Activated CD4-positive, alpha-beta T cell treated with anti-CD3 and anti-CD28 coated beads, Interleukin-2, amount 50 U/mL, for 48 hours (primary cell): ENCODE measurements at places on chromosomes 12 and 14.

DNA sequence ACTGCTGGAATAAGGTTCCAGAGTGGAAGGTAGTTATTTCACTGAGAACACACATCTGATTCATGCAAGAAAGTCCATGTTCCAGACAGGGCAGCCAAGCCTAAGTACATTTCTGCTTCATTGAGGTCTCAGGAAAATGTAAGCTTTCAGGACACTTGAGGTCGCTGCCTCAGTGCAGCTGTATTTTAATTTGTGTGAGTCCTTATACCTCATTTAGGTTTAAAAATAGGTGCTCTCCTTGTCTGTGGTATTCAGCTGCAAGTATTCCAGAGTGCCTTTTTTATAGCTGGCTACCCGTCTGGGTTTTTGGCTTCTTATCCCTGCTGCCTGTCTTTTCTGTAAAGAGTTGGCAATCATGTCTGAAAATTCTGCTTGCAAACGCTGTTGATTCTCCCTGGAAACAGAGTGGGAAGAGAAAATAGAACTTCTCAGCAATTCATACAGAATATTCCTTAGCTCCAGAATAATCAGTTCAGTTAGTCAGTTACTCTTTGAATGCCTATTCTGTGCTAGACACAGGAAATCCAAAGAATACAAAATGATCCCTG, 45.3 kb upstream of the PLBD1 start:
- DNase-seq = no peak

- DNase-seq = no peak
These were observed 51.4 kb downstream of the C14orf132 start for GRCh38 chr14:96090441-96091148.

DNA sequence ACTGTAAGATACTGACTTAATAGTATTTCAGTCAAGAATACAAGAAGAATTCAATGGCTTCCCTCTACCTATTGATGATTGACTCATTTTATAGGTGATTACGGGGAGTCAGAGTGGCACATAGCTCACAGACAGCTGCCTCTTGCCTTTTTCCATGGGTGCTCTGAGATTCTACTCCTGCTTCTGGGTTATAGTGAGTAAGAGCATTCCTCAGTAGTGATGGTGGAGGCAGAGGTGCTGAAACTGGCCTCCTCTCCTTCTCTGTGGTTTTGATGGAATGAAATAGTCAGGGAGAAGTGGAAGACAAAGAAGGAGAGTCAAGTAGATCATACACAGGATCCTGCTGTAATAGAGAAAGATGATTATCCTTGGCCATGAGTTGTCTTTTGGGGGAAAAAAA, 438.2 kb upstream of the FAR2 start:
- DNase-seq = no peak

DNA sequence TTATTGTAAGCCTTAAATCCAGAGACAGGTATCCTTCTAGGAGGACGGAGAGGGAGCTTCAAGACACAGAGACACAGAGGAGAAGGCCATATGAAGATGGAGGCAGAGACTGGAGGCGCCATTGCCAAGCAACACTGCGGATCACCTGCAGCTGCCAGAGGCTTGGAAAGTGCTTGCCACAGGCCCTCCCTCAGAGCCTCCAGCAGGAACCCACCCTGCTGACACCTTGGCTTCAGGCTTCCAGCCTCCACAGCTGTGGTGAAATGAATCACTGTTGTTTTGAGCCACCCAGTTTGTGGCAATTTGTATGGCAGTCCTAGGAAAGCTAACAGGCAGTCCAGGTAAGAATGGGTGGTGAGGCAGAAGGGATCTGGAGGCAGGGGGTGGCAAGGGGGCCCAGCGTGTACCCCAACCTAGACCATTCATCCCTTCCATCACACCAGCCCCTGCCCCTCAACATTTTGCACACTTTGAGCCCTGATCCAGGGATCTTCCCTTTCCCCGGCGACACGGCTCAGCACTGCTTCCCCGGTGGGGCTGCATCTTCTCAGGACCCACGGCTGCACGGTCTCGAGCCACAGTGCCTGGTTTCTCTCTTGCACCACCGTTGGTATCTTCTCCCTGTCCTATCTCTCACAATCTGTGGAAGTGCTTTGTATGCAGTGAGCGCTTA, 22.3 kb upstream of the BCDIN3D start:
- DNase-seq = no peak

GRCh38 chr12:9869307-9870161, at the start of gene CLEC2B:
CLEC2B (minus strand) TSS chr12:9869354.
- DNase-seq = peak; percentile 10

GRCh38 chr14:104202259-104203070, 64.1 kb downstream of the KIF26A start:
- no peak for DNase-seq

- DNase-seq = no peak
These were observed 41.6 kb downstream of the ITPR2 start for GRCh38 chr12:26791301-26791791.
